Fibroblast of the aortic adventitia (primary cell): ENCODE measurements at places on chromosomes 1 and 21. TPM values are rescaled to one million over a fixed set of nuclear protein-coding genes. Genes with fewer than 3 reads are reported as not detected.

GRCh38 chr1:201377611-201378092 is at the start of gene TNNT2:
Gene TNNT2, minus strand, starts transcription at chr1:201377680. Its CDS starts 4,426 bp downstream, at chr1:201373254.
- DNase-seq: no peak

DNA sequence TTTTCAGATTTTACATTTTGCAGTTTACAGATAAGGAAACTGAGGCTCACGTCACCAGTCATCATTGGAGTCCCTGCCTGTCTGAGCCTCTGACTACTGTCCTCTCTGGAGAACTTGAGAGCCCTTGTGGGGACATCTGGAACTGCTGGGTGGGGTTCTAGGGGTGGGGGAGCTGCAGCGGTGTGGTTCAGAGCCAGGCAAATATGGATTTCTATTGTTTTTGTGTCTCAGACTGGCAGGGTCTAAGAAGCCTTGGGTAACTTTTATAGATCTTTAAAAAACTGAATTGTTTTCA is 46.9 kb downstream of the IER5 start:
- DNase-seq: peak; percentile 52

- no peak for DNase-seq
Measured at GRCh38 chr1:246215510-246215903, 291.6 kb downstream of the SMYD3 start.

DNA sequence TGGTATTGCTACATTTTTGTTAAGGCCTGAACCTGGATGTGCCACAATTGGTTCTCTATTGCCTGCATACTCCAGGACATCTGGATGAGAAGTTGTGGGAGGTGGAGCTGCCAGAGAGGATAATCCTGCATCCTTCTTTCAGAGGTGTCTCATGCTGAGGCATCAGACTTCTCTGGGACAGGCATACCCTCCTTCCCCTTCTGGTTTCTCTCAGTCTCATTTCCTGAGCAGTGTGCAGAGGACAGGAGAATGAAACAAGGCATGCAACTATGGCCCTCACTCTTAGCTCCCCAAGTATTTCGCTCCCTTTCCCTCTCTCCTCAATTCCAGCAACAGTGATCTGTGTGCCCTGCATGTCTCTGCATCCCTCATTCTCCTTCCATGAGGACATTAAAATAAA is 7.6 kb upstream of the RGSL1 start:
- DNase-seq: no peak

DNA sequence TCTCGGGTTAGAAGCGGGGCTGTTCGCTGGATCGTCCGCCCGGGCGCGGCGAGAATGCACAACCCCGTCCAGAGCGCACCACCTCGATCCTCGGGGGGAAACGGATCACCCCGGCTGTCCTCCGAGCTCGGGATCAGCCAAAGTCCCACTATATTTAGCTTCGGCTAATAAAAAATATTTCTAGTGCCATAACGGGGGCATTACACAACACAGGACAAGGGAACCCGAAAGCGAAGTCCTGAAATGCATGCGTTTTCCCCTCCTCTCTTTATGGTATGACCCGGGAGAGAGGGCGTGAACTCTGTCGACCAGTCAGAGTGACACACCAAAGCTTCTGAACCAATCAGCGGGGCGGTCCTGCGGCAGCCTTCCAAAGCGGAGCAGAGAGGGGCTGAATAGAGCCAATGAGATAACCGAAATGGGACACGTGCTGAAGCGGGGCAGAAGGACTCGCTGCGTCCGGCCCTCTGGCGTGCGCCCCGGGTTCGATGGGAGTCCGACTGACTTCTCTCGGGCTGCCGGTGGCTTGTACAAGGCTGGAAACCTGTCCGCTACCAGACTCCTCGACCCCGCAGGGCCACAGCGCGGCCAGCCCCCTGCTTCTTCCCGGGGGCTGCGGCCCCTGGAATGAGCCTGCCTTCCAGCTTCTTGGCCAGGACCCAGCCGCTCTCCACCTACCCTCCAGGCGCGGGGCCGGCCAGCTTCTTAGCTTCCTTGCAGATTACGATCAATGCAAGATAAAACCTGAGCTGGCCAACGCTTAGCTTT is at the start of gene ALDH4A1:
ALDH4A1 (minus strand) TSS at position 33 of the 768 bp plus-strand sequence; CDS start at position 1, 32 bp downstream.
- DNase-seq: peak; percentile 98

- DNase-seq: peak; percentile 47
Measured at GRCh38 chr1:224196813-224197600, 14.0 kb downstream of the DEGS1 start.

DNA sequence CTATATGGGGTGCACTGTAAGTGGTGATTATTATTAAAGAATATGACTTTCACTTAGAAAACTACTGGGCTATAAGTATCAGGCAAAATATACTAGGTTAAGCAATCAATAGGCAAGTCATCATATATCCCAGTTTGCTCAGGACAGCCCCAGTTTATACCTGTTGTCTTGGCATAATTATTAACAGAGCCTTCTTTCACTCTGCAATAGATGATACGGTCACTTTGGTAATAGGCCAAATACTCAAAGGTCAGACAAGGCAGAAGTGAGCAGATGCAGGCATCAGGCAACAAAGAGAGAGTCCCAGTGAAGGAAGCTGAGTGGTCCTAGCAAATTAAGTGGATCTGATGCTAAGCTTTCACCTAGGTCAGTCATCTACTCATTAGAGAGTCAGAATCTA is 599.9 kb downstream of the LMO4 start:
- DNase-seq: no peak

- peak; percentile 18 for DNase-seq
Measured at GRCh38 chr1:43951021-43951985, 4.6 kb downstream of the IPO13 start.

DNA sequence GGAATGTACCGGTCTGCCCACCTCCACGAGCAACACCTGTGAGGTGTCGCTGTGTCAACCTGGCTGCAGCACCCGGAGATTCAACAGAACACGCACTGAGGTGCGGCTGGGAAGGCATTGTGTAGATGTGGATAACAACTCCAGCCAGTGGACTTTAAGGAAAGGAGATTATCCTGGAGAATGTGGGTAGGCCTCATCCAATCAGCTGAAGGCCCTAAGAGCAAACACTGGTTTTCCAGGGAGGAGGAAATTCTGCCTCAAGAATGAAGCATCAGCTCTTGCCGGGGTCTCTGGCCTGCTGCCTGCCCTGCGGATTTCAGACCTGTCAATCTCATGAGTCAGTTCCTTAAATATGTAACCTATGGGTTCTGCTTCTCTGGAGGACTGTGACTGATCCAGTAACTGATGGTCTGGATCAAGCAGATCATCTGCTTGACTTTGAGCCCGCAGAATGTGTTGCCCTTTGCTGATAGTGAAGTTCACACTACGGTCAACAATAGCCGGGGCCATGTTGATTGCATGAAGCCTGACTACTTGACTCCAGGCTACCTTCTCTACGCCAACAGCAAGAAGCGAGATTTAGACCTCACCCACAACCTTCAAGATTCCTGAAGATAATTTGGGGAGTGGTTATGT is 15.9 kb upstream of the PRDM15 start:
- peak; percentile 68 for DNase-seq

- no peak for DNase-seq
Measured at GRCh38 chr1:184291701-184292100, 95.1 kb upstream of the C1orf21 start.

DNA sequence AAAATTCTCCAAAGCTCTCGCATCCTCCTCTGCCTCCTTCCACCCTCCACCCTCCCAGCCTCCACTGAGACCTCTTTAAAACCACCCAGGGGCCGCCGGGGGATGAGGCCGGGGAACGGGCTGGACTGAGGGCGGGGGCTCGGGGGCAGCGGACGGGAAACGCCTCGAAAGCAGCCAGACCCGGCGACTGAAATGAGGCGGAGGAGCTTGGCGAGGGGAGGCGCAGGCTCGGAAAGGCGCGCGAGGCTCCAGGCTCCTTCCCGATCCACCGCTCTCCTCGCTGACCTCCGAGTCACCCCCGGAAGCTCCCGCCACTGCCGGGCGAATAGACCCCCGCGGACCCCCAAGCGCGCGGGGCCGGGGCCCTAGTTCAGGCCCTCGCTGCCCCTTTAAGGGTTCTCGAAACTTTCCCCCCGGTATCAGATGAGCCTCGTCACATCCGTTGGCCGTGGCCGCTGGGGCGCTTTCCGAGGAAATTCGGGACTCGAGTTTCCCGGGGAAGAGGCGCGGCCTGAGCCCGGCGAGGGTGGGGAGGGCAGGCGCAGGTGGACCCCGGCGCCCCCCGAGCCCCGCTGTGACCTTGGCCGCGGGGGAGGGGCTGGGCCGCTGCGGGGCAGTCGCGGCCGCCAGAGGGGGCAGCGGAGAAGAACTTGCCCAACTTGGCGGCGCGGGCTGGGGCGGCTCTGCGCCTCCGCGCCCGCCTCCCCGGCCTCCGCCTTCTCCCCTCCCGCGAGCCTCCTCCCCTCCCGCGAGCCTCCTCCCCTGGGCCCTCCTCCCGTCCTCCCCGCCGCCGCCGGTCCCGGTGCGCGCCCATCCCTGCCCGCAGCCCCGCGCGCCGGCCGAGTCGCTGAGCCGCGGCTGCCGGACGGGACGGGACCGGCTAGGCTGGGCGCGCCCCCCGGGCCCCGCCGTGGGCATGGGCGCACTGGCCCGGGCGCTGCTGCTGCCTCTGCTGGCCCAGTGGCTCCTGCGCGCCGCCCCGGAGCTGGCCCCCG is at the start of gene BACE2:
BACE2 (plus strand) TSS at position 813 of the 995 bp plus-strand sequence; CDS start at position 917, 104 bp downstream.
- peak; percentile 70 for DNase-seq

DNA sequence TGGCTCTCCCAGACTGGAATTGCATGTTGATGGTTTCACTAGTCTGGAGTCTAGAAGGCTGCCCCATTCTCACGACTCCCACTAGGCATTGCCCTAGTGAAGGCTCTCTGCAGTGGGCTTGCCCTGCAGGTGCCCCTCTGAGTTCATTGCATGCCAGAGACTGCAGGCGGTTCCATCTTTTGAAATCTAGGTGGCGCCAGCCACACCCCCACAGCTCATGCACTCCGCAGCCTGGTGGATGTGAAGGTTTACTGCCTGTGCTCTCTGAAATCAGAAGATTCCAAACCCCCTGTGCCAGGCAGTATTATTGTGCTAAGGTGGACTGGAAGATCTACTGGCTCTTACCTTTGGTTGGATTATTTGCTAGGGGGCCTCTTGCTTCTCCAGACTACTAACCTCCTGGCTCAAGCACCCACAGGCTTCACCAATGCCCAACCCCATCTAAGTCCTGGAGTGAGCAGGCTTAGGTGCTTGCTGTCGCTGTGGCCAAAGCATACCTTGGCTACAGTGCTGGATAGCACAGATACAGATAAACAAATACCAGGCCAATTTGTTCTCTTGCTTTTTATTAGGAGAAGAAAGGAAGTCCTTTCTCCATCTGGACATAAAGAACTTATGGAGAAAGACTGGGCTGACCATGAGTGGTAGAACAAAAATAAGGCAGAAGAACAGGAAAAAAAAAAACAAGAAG is 83.5 kb upstream of the SIM2 start:
- DNase-seq: no peak

GRCh38 chr1:79568411-79568810 is 561.9 kb upstream of the ADGRL4 start:
- peak; percentile 29 for DNase-seq

DNA sequence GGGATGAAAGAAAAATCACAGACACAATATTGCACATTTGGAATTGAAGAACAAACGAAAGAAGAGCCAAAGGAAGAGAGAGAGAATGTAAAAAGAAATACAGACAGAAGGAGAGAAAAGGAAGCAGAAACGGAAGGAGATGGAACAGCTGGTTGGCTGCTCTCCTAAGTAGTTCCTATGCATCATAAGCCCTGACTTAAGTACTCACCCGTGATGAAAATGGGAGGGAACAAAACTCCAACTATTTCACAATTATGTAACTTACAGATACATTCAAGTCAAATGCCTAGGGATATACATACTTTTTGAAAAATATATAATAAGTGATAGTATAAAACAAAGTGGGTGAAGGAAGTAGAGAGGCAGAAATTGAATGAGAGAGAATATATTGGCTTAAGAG is 88.5 kb downstream of the TTLL7 start:
- DNase-seq: peak; percentile 18

- no peak for DNase-seq
Measured at GRCh38 chr1:110120960-110121561, 8.8 kb downstream of the UBL4B start.

- no peak for DNase-seq
Measured at GRCh38 chr1:61316493-61316892, 234.1 kb downstream of the NFIA start.

DNA sequence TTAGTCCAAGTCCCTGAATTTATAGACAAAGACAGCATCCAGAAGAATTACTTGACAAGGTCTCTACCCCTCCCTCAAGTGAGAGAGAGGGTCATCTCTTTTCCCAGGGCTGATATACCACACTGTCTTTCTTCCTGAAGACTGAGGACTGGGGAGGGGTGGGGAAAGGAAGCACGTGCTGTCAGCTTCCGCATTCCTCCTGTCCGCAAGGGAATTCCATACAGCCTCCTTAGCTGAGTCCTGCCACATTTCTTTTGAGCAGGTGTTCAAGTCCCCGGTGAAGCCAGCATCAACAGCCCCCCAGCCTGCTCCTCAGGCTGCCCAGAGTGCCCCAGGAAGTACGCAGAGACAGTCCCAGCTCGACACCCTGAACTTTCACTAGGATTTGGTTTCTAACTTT is 34.2 kb downstream of the PCAT6 start:
- DNase-seq: no peak

GRCh38 chr1:25504706-25505595 is 38.5 kb upstream of the LDLRAP1 start:
- DNase-seq: peak; percentile 54

- peak; percentile 32 for DNase-seq
Measured at GRCh38 chr21:36966821-36967768, 626 bp upstream of the HLCS start.

GRCh38 chr1:74399249-74399648 is 113.2 kb downstream of the LRRC53 start:
- no peak for DNase-seq

DNA sequence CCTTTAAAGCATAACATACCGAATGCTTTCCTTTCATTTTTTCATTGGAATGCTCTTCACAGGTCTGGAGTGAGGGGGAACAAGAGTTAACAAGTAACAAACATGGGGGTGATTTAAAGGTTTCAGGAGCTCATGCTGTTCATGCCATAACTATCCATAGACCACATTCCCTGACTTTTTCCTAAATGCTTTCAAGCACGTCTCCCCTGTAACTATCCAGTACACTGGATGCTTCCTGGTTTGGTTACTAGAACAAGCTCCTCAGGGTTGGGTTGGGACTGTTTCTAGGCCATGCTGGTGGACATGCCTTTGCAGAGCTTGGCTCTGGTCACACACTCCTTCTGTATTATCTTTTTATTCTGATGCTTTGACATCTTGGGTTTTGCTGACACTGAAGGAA is 38.6 kb downstream of the KCNK1 start:
- no peak for DNase-seq

DNA sequence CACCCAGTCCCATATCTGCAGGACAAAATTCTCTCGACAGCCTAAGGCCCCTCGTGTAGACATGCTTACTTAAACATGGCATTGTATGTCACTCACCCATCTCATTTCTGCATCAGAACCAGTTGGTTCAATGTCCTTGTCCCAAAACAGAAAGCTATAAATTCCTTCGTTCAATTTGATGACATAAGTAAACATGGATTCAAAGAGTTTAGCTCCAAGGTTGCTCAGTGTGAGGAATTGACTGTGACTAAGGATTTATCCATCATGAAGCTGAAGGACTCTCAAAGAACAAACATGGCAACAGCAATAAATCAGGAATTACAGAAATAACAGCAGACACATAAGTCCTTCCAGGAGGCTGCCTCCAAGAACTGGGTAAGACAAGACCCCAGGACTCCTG is 237.2 kb downstream of the TOMM20 start:
- DNase-seq: no peak

- DNase-seq: peak; percentile 50
Measured at GRCh38 chr1:28123461-28123961, 35.1 kb upstream of the EYA3 start.

- no peak for DNase-seq
Measured at GRCh38 chr1:229093238-229093540, 177.7 kb upstream of the RAB4A start.

LRRN2 gene
- total RNA-seq: 1.4 TPM in 1 of 2 replicates, not detected in the other

MRPS21 gene
- 15.8 and 40.2 TPM in 2 replicates for total RNA-seq

EFNA1 gene
- total RNA-seq: 0.16 and 0.54 TPM in 2 replicates

GSTM1 gene
- total RNA-seq: 24.3 TPM in 1 of 2 replicates, not detected in the other

SPATA17 gene
- 1.8 and 2.9 TPM in 2 replicates for total RNA-seq

TFF2 gene
- total RNA-seq: not detected in 2 replicates

FMOD gene
- 6.6 and 9.1 TPM in 2 replicates for total RNA-seq
